CD14-positive monocyte (primary cell): ENCODE measurements at places on chromosomes 5 and 9. TPM values are rescaled to one million over a fixed set of nuclear protein-coding genes. Genes with fewer than 3 reads are reported as not detected.

DNA sequence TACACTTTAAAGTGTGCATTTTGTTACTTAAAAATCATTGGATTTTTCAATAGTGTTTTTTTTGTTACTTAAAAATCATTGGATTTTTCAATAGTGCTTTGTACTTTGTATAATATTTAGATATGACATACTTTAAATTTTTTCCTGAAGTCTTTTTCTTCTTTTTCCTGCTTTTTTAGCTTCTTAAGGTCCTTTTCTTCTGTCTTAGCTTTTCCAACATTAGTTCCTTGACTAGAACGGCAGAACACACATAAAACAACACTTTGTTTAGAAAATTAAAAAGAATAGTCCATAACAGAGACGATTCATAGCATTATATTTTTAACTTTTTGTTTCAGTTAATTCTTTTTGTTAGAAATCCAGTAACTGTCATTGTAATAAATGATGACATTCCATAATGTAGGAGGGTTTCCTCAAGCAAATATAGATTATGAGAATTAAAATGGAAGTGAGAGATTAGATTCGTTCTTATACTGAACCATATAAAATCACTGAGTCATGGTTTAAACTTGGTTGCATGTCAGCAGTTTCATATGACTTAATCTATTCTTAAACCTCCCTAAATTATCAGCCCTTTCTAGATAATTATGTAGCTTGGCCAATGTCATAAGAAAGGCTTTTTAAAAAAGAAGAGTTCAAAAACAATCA lies 45.3 kb upstream of the RICTOR start:
- DNase-seq, result no peak

Gene ALDH7A1
- 0.59 TPM for polyA plus RNA-seq

Gene ENC1
- 6.9 and 13.8 TPM in 2 replicates for polyA plus RNA-seq

- DNase-seq, result no peak
Observed at GRCh38 chr9:86355814-86356213, 1.6 kb upstream of the TUT7 start.

Gene PRDM9
- not detected for polyA plus RNA-seq

- DNase-seq, result no peak
Observed at GRCh38 chr9:93422977-93423616, 28.4 kb upstream of the FAM120A start.

Gene GDF9
- polyA plus RNA-seq, result not detected

Gene RASGRF2
- 0.02 TPM for polyA plus RNA-seq

- DNase-seq, result no peak
Observed at GRCh38 chr9:17876687-17877086, 297.8 kb downstream of the SH3GL2 start.

Gene HTR1A
- not detected for polyA plus RNA-seq

- DNase-seq, result no peak
Observed at GRCh38 chr9:16879416-16879815, 8.9 kb upstream of the BNC2 start.

Gene SPAAR
- not detected in 2 replicates for polyA plus RNA-seq
